Stimulated activated CD4-positive, alpha-beta T cell treated with anti-CD3 and anti-CD28 coated beads, Interleukin-1b, Interleukin-23, amount 100 ng/mL, for 1 hour (primary cell): ENCODE measurements at places on chromosomes 6 and 20.

- DNase-seq: no peak
Measured at GRCh38 chr6:62978920-62979319, 232.3 kb upstream of the FKBP1C start.

- DNase-seq: no peak
Measured at GRCh38 chr6:87902383-87902782, 145.3 kb upstream of the SPACA1 start.

GRCh38 chr6:79869184-79869583 lies 78.2 kb downstream of the ELOVL4 start:
- no peak for DNase-seq

DNA sequence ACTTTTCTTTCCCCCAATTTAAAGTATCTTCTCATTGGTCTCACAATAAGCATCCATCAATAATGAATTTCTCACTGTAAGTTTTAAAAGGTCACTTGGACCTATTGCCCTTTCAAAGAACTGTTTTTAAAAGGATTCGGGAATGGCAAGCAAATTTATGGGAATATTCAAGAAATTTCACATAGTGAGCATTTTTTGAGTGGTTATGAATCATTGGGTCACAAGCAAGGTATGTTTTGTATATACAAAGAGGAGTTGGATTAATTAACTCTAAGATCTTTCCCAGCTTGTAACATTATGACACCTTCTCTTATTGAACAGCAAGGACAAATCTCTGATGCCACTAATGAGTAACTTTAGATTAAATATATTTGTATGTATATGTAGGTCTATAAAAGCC lies 165.0 kb downstream of the MOXD1 start:
- DNase-seq: no peak

DNA sequence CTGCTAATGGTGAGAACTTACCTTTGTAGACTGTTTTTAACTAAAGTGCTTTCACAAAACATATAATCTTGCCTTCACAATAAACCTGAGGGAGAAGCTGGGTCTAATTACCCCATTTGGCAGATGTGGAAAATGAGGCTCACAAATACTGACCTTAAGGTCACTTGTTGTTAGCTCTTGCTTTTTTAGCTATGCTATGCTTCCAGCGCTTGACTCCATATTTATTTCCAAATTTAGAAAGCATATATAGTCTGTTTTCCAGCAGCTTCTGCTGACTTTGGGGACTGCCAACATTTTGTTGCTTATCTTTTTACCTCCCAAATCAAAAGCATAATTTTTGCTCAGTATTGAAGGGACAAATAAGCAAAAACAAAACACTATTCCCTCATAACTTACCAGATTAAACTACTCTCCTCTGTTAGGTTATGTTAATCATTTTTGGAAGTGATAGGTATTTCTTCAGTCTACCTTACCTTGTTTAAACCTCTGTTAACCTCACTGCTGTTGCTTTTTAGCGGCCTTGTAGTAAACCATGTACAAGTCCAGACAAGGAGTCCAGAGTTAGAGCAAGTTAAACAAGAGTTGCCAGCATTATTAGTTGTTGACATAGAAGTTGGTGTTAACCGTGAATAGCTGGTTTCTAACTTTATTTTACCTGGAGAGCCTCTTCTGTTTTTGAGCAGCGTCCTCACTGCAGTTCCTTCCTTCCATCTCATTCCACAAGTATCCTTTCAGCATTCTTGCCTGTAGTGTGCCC lies 4.9 kb upstream of the BTBD3 start:
- DNase-seq: no peak

DNA sequence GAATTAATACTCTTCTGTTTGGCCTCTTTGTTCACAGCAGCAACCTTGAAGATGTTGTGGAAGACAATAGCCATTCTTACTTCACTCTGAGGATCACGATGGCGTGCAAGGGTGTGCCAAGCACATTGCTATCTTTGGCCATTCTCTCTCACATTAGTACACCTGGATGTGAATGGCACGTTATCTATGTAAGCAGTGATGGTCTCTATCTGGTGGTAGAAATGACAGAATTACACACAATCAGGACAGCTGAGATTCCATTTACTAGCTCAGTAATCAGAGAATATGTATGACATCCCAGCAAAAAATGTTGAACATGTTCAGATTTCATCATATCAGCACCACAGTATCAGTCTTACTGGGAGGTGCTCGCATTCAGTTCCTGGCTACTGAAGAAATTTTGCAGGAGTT lies 116.2 kb downstream of the LCA5 start:
- no peak for DNase-seq

- no peak for DNase-seq
Measured at GRCh38 chr6:142756215-142756630, 188.8 kb downstream of the HIVEP2 start.

DNA sequence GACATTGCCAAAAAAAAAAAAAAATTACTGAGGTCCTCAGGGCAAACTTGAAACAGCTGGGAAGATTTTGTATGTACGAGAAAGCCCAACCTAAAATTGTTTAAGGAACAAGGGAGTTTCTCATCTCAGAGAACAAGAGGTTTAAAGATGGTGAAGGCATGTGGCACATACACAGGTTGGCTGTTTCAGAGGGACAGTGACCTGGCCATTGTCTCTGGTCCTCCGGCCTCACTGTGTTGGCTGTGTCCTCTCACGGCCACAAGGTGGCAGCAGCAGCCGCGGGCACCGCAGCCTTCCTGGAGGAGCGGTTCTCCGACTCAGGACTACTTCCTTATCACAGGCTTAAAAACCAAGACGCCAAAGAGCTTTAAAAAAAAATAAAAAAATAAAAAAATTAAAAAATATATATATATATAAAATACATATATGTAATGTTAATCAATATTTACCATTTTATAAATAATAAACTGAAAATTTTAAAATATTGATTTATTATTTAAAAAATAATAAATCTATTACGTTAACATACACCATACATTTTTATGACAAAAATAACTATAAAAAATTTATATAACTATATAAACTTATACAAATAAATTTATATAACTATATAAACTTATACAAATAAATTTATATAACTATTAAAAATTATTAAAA lies 52.8 kb downstream of the GTF2H5 start:
- peak; percentile 29 for DNase-seq

- no peak for DNase-seq
Measured at GRCh38 chr20:49426873-49427272, 55.6 kb downstream of the KCNB1 start.

DNA sequence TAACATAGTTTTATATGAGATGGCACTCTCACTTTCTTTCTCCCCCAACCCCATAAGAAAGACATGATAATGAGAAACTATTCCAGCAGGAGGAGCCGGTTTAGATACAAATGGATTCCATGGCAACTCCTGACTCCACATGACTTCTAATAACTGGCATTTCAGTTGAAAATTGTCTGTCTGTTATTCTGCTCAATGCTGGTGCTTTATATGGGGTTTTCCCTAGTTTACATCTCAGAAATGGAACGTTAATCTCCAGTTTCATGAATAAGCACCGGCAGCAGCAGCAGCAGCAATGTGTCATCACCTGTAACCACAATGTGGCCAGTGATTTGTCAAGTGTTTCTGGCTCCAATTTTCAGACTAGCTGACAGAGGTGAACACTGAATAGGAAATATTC lies 8.0 kb upstream of the SIM1 start:
- no peak for DNase-seq

DNA sequence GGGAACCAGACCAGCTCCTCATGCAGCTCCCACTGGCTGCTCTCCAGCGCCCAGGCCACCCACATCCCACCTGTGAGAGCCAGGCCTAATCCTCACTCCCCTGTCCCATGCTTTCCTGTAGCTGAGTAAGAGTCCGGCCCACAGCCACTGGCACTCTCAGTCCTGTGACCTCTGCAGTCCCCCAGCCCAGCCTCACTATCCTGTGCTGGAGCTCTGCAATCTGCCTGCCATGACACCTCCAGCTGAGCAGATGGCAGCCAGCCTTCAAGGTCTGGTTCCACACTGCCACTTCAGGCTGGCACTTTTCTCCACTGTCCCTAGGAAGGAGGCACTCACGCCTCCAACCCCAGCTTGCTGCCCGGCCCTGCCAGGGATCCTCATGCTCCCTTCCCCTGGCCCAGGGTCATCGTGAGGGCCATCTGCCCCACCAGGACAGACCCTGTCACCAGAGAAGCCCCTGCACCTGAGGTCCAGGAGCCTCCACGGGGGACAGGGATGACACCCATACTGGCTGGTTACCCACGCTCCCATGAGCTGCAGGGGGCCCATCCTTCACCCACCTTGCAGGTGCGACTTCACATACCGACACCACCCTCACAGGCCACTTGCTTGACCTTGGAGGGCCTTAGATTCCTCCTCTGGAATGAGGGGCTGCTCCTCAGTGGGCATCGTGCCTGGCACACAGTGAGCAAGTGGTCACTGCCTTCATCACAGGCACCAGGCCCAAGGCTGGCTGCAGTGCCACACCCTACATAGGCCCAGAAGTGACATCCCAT lies 100.1 kb downstream of the ASXL1 start:
- no peak for DNase-seq

- DNase-seq: no peak
Measured at GRCh38 chr20:57653546-57653900, 33.3 kb upstream of the ZBP1 start.

DNA sequence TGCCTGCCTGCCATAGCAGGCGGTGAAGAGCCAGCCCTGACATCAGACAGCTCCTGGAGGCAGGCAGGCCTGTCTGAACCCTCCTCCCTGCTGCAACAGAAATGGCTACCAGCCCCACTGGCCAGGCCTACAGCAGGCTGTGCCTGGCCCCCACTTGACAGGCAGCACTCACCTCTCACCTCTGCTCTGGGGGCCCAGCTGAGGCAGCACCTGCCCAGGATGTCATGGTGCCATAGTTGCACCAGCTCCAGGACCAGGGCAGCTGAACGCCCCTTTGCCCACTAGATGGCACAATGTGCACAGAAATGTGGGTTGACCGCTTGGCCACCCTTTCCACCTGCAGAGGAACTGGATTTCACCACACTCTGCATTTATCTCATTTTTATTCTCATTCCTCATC lies 30.6 kb downstream of the MRPL14 start:
- peak; percentile 42 for DNase-seq

DNA sequence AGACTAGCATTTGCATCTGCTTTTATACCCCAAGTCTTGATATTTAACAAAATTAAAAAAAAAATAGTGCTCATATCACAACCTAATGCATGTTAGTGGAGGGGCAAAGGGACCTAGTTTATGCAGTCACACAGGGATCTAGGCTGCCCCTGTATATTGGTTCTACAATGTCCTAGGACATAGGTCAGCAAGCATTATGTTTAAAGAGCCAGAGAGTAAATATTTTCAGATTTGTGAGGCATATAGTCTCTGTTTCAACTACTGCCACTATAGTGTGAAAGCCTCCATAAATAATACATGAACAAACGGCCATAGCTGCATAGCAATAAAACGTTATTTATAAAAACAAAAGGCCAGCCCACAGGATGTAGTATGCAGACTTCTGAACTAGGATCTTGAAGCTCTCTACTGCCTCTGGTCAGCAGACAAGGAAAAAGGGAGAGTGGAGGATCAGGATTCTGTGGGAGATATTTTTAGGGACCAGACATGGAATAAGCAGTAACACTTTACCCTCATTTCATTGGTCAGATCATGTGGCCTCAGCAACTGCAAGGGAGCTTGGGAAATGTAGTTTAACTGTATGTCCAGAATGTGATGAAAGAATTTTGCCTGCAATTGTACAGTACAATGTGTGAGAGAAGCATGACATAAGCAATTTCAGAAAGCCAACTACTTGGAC lies 414.2 kb upstream of the SPTLC3 start:
- DNase-seq: no peak

GRCh38 chr6:151869787-151870186 lies 62.3 kb downstream of the ESR1 start:
- DNase-seq: no peak

GRCh38 chr20:51811042-51811355 lies 8.7 kb upstream of the SALL4 start:
- no peak for DNase-seq
